ENCODE measurements at places on chromosomes 5 and 9. TPM values are rescaled to one million over a fixed set of nuclear protein-coding genes. Genes with fewer than 3 reads are reported as not detected.
A peak's percentile ranks its signal among the peaks of the same experiment; 100 is the strongest.

DNA sequence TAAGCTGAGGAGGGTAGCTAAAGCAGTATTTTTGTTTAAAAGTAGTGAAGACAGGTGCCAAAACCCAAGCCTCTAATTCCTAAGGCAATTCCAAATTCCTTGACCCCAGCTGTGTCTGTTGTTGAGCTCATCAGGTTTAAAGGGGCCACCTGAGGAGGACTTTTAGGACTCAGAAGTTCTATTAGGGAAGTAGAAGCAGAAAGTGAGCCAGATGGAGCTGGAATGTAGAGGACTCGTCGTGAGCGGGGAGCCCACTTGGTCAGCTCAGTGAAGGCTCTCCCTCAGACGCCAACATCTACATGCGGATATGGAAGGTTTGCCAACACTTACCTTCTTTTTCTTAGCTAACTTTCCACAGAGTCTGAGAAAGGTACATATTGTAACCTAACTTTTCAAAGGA is 102.8 kb downstream of the PLPPR1 start:
- DNase-seq, result no peak

DNA sequence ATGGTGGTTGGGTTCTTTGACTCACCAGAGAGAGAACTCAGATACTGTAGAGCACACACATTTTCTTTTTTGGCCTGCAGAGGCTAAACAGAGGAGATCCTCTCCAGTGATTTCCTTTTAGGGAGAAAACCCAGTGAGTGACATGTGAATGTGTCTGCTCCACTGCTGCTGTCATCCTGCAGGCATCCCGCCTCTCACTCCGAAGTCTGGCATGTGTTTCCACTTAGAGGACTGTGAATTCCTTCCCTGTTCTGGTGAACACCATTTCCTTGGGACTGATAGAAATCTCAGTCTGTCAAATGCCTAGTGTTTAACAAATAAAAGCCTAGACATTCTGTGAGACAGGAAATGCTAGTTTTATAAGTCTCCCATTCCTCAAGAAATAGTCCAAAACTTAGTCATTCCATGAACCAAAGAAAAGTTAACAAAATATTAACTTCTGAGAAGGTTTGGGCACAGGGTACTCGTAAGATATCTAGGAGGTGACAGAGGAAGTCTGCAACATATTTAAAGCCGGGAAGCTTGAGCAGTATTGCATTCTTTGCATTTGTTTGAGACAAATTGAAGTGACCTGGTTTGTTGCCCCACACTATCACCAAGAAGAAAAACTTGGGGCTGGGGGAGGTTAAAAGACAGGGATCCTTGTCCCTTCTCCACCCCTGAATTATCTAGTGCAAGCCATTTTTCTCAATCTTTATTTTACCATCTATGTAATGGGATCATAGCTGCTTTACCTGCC is 74.9 kb upstream of the NIPAL4 start:
- DNase-seq, result peak; percentile 87

GRCh38 chr5:143376911-143377813 is 26.3 kb downstream of the NR3C1 start:
- DNase-seq, result no peak

DNA sequence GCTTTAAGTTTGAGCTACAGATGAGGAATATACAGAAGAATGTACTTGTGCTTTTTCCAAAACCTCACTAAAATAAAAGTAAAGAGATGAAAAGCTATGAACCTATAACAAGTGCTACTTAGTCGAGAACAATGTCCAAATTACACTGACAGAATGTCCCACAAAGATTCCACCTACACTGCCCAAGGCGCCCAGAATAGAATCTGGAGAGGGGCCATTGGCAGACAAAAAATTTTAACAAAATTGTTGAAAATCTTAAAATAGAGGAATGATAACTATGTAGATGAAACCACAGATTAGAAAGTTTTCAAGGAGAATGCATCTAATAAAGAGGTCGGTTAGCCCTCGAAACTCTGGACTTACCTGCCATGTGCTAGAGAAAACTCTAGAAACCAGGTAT is 235.3 kb downstream of the CETN3 start:
- DNase-seq, result no peak

DNA sequence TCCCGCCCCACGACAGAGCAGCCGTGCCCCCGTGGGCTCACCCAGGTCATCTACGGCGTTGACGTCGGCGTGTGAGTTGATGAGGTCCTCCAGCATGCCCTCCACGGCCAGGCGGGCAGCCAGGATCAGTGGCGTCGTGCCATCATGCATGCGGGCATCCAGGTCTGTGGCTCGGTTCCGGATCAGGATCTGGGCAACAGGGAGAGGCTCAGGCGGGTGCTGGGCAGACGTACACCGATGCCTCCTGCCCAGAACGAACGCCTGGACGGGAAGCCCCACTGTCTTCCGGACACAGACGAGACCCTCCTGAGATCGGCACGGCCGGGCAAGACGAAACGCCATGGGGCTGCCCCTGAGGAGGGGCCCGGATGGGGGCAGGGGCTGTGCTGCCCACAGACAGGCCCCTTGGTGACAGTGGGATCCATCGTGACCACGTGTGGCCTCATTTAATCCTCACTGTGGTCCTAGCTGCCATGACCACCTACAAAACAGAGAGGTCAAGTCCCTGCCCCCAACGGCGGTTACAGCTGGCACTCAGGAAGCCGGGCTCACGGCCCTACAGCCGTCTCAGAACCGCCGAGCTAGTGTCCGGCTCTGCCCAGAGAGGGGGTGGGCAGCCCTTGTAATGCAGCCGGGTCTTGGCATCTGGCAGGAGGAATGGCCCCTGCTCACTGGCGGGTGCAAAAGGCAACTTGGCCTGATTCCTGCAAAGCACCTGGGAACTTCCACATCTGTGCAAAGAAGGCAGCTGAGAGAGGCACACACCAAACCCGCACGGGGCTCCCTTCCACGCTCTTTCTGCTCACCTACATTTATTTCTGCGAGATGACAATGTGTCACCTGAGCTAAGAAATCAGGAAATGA is 16.5 kb upstream of the SEC16A start:
- DNase-seq, result no peak

DNA sequence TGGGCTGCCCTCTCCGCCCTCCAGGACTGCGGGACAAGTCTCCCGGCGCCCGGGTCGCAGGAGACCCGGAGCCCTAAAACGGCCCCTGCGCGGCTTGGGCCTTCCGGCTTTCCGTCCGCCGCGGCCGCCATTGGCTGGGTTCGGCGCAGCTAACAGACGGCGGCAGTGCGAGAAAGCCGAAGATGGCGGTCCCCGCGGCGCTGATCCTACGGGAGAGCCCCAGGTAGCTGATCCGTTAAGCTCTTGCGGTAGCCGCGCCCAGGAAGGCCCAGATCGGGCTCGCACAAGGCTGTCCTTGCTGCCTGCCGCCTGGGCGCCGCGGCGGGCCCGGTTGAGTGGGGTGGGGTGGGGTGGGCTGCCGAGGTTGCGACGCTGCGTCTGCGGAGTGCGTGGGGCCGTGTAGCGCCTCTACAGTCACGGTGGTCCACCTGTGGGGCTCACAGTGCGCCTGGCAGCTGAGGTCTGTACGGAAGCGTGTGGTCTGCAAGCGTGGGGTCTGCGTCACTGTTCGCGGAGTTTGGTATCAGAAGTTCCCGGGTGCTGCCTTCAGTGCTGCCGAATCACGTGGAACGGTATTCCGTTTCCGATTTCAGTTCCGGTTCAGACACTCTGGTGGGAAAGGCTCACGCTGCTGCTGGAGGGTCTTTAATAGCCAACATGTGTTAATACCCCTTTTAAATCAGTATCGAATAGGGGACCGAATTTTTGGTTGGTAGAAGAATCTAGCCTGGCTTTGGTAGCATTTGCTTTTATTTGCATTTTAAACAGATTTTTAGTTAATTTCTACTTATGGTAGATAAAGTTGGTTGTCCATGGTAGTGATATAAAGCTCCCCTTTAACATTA is at the start of gene COMMD10:
Gene COMMD10 (plus strand): TSS at position 155 of the 845 bp plus-strand sequence.
- DNase-seq, result no peak

- no peak for DNase-seq
Observed at GRCh38 chr5:122101636-122102285, 23.7 kb upstream of the LOX start.

Gene CCDC183
- total RNA-seq, result 0.48 TPM

- no peak for DNase-seq
Observed at GRCh38 chr5:140966293-140967225, at the start of gene PCDHAC2. Gene PCDHAC2 (plus strand): TSS chr5:140966476. CDS start chr5:140966767, 291 bp downstream.

Gene TNFSF8
- not detected for total RNA-seq

- DNase-seq, result no peak
Observed at GRCh38 chr5:172546196-172546595, 91.9 kb upstream of the SH3PXD2B start.

DNA sequence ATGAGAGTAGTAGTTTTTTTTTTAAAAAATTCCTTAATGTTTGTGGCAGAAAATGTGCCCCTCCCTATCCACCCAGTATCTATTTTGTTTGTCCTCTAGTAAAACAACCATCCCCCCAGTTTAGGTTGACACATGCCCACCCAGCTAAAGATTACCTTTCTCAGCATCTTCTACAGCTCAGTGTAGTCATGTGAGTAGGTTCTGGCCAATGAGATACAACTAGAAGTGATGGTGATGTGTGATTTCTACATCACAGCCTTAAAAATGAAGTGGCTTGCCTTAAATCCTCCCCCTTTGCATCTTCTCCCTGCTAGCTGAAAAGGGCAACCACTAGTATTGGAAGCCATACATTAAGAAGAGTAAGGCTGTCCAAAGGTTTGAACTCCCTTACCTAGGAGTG is 14.9 kb downstream of the CHD1 start:
- no peak for DNase-seq

- no peak for DNase-seq
Observed at GRCh38 chr9:74577956-74578355, 80.8 kb downstream of the RORB start.

DNA sequence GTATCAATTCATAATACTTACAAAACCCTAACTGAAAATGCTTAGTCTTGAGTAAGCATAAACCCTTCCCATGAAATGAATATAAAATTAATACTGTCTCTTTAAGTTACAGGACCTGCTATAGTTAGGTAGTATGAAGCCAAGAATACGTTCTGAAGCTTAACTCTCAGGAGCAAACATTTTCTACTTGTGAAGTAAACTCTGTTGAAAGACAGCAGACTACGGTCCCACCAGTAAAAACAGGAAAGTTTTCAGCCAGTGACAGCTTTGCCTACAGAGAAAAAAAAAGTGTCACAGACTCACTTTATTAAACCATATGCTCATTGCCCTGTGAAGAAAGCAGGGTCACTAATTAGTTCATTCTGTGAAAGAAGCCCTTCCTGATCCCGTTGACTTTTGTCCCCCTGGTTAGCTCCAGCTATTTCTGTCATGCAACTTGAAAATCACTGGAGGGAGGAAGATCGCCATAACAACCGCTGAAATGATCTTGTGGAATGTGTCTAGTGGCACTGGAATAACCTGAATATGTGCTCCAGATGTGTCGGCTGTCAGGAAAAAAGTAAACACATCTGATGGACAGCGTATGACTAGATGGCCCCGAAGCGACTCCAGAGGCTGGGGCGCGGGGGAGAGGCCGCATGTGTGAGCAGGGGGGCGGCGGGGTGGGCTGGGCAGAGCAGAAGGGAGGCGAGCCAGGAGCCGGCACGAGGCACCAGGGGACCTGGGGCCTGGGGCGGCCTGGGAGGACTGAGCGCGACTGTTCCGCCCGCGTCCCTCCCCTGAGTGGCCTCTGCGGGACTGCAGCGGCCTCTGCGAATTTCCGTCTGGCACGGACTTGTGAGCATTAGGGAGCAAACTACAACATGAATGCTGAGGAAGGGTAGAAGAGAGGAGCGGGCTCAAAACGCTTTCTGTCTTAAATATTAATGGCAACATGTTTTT is 41.9 kb downstream of the BNC2 start:
- no peak for DNase-seq

- DNase-seq, result no peak
Observed at GRCh38 chr5:140037012-140037411, 6.1 kb downstream of the NRG2 start.

GRCh38 chr9:124218987-124219461 is 38.7 kb upstream of the NEK6 start:
- no peak for DNase-seq

- peak; percentile 47 for DNase-seq
Observed at GRCh38 chr5:107869438-107870115, 198.8 kb upstream of the EFNA5 start.

GRCh38 chr5:145806923-145807322 is 28.2 kb downstream of the PRELID2 start:
- no peak for DNase-seq

DNA sequence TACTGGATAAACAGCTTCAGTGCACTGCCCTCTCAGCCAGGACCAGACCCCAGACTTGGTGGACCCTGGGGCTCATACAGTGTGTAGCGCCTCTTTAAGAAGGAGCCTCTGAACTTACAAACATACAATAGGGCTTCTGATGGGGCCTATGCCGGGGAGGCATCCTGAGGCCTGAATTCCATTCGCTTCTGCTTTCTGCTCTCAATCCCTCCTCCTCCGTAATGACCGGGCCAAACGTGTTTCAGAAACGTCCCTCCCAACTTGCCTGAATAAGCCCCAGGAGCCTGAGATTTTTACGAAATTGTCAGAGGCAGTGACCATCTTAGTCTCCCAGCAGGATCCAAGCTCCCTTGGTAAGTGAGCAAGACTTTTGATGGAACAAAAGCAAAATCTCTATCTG is 128.1 kb upstream of the BOD1 start:
- DNase-seq, result no peak

DNA sequence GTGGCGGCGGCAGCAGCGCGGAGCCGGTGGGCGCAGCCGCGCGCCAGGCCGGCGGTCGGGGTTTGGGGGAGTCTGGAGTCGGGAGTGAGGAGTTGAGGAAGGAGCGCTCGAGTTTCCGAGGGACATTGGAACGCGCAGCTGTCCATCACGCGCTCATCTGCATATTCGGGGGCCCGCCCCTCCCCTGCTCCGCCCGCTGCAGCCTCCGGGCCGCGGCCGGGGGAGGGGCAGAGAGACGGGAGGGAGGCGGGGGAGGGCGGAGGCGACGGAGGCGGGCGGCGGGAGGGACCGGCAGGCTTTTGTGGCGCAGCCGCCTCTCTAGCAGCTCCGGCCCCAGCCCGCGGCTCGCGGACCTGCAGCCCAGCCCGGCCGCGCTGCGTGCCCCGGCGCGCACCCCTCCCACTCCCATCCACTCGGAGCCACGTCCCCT is at the start of gene IRX2:
Gene IRX2 (minus strand): TSS at position 86 of the 430 bp plus-strand sequence. CDS start 264 bp downstream, outside the sequence.
- no peak for DNase-seq

DNA sequence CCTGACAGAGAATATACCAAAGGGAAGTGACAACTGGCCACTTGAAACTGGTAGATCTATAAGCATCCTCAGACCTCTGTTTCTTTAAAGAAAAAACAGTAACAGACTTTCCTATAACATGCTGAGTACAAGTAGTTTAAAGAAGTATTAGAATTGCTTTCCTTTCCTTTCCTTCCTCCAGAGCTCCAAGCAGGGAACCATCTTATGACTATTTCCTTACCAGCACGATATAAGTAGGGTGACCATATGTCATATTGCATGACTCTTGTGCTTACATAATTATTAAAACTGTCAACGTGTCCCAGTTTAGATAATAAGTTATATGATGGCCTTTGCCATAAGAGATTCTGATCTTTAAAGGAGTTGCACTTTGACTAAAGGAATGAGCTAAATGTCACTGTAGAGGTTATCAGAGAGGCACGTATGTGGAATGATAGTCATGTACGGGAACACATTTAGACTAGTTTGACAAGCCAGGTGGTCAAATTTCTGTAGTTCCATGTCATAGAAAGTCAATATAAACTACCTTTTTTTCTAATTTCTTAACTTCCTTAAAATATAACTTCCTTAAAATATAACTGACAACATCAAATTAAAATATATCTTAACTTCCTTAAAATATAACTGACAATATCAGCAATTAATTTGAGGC is 212.7 kb upstream of the CD180 start:
- no peak for DNase-seq
